ENCODE measurements at places on chromosomes 4 and X.

DNA sequence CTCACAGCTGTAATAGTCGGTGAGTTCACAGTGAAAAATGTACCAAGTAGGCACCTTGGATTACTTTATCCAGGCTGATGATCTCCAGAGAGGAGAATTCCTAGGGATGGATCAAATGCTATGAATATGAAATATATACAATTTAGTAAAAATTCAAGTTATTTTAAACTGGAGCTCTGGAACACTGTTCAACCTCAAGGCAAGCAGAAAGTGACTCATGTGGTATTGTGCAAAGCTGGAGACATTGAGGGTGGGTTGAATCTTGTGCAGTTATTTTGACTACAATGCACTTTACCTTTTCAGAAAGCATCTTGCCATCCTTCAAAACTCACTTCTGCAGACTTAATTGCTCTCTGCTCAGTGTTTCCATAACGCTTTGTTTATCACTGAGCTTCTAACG, 43.4 kb downstream of the OSTC start:
- DNase-seq: no peak

DNA sequence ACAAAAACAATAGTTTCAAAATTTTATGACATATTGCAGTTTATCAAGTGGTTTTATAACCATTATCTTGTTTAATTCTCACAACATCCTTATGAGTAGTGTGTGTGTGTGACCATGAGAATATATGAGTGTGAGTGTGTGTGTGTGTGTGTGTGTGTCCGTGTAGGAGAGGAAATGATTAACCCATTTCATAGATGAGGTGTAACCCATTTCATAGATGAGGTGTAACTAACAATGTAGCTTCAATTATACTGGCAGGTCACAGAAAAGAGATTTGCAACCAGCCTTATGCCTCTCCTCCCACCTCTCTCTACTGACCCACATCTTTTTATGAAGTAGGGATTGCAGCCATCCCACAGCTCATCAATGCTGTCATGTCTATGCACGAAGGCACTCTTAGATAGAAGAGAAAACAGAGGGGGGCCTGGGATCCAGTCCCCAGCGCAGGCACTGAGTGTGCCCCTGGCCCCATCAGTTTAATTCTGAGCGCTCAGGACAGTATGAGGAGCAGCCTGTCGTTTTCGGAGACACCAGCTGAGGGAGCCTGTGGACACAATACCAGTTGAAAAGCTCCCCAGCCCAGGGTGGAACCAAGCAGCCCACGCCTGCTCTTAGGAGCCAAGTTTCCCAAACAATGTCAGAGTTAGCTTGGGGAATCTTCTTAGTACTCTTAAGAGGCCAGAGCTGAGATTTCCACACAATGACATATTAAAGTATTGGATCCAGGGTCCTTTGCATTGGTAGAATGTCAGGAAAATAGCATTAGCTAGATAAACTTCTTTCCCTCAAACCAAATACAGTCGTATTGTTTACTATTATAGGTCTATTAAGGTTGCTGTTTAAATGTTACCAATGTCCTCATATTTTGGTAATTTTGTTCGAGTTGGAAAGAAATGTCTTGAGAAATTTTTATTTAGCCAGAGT, 88.6 kb downstream of the PALLD start:
- DNase-seq: no peak

GRCh38 chrX:134544135-134544512, 84.2 kb downstream of the HPRT1 start:
- no peak for DNase-seq

- no peak for DNase-seq
Observed at GRCh38 chrX:51860679-51861078, 32.7 kb upstream of the MAGED1 start.

DNA sequence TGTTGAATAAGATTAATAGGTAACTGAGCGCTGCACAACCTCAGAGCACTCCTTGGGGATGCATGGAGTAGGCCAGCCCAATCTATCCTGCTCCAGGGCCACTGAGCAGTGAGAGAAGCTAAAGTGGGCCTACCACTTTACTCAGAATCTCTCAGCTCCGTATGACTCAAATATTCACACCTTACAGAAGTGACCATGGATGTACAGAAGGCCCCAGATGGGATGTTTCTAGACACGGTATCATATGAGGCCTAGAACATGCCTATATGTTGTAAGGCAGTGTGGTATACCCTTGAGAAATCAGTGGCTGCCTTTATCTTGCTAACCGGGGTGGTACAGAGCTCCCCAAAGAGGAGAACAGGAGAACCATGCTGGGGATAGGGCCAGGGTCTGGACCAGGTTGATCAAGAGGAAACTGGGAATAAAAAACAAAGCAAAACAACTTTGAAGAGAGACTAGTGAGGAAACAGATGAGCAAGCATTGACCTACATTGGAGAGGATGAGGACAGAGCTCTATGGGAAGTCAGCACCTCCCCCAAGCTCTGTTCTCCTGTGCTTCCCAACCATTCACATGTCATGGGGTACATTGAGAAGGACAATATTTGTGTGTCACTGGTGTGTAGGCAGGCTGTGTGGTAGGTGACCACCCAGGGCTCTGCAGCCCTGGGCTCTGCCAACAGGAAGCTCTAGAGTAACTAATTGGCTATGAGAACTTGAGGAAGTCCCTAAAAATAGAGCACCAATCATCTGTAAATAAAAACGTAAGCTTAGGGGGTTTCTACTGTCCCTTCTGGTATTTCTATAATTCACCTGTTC, 31.4 kb downstream of the HOPX start:
- DNase-seq: no peak

GRCh38 chr4:188534917-188535316, 395.7 kb downstream of the TRIML1 start:
- no peak for DNase-seq

DNA sequence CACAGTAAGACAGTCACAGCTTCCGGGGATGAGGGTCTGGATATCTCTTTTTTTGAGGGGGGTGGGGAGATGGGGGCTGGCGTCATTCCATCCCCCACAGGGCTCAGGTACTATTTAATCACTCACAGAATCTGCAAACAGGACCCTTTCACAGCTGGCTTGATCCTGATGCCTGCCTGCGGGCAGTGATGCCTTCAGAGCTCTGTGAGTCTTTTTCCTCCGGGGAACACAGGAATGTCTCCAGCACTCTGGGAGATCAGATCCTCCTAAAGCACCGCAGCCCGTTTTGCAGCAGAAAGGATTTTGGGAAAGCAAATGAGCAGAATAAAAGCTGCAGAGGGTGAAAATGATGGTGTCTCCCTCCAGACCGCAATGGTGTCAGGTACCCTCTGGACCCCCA, 13.2 kb upstream of the SHOX start:
- DNase-seq: no peak

GRCh38 chr4:2827071-2827873, 16.4 kb upstream of the ADD1 start:
- no peak for DNase-seq

DNA sequence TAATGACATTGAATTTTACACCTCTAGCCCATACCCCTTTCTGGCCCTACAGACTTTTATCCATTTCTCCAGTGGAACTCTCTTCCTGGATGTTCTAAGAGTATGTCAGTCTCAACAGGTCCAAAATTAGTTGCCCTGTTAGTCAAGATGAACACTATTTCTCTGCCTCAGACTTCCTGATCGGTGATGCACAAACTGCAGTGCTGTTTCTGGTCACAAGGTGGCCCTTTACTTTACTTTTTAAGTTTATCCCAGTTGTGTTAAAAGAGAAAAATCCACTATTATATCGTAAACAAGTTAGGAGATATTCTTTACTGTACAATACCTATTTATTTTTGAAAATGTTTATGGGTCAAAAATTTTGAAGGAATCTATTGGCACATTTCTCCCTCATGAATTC, 13.1 kb downstream of the TCEAL7 start:
- DNase-seq: no peak

Data from stimulated activated CD8-positive, alpha-beta memory T cell treated with anti-CD3 and anti-CD28 coated beads, Interleukin-15, amount 100 ng/mL, for 24 hours (primary cell).